ENCODE measurements at places on chromosomes 16 and 17. TPM values are rescaled to one million over a fixed set of nuclear protein-coding genes. Genes with fewer than 3 reads are reported as not detected.
A peak's percentile ranks its signal among the peaks of the same experiment; 100 is the strongest.

Gene TMEM238L
- total RNA-seq, result not detected

Gene TP53TG3B
- total RNA-seq, result not detected

Gene NATD1
- 3.2 TPM for total RNA-seq

Gene TOB1
- total RNA-seq, result 99.0 TPM

GRCh38 chr17:65523853-65524664 lies 37.4 kb downstream of the AXIN2 start:
- peak overlapping the region; percentile 62 for H3K4me3 ChIP-seq
- peak; percentile 16 for DNase-seq
- H3K36me3 ChIP-seq, result peaks cover 21% of the 10 kb centered on the region
- H3K27ac ChIP-seq, result peak overlapping the region; percentile 91
- peaks cover 23% of the 10 kb centered on the region for H3K27me3 ChIP-seq

- no peaks in the 10 kb centered on the region for H3K36me3 ChIP-seq
- no peaks in the 10 kb centered on the region for H3K4me1 ChIP-seq
- H3K27me3 ChIP-seq, result peaks cover 1% of the 10 kb centered on the region
Observed at GRCh38 chr17:28528327-28529012, 22.3 kb downstream of the FOXN1 start.

DNA sequence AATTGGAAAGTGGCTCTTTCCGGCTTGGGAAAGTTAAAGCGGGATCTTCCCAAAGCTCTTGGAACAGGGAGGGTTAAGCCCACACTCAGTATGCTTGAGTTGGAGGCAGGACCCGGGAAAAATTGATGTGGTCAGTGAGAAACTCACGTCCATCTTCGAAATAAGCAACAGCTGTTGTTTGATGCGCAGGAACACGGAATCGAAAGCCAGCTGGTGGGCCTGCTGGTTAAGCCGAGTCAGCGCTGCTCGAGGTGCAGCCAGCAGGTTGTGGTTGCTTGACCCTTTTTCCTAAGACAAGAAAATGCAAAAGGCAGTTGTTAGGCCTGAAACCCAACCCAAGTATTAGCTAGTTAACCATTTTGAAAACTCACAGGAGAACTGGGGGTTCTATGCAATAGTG lies 49.4 kb downstream of the COG7 start:
- no peak overlapping the region for H3K27ac ChIP-seq
- DNase-seq, result no peak
- H3K27me3 ChIP-seq, result no peaks in the 10 kb centered on the region
- H3K4me1 ChIP-seq, result no peaks in the 10 kb centered on the region

DNA sequence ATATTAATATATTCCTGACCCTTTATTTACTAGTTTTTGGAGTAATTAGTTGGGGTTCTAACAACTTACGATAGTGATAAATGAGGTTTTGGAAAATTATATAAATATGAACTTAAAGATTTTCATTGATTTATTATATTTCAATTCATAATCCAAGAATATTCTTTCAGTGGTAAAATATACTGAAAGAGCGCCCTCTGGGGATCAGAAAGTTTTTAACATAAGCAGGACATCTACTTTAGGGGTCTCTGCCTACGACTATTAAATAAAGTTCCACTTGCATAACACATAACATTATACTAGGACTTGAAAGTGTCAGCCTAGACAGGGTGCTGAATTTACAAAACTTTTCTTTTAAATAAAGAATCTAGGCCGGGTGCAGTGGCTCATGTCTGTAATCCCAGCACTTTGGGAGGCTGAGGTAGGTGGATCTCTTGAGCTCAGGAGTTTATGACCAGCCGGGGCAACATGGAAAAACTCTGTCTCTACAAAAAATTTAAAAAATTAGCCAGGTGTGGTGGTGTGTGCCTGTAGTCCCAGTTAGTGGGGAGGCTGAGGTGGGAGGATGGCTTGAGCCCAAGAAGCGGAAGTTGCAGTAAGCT lies 15.6 kb downstream of the RFWD3 start:
- peaks cover 29% of the 10 kb centered on the region for H3K4me1 ChIP-seq
- peaks cover 50% of the 10 kb centered on the region for H3K36me3 ChIP-seq
- DNase-seq, result peak; percentile 20

DNA sequence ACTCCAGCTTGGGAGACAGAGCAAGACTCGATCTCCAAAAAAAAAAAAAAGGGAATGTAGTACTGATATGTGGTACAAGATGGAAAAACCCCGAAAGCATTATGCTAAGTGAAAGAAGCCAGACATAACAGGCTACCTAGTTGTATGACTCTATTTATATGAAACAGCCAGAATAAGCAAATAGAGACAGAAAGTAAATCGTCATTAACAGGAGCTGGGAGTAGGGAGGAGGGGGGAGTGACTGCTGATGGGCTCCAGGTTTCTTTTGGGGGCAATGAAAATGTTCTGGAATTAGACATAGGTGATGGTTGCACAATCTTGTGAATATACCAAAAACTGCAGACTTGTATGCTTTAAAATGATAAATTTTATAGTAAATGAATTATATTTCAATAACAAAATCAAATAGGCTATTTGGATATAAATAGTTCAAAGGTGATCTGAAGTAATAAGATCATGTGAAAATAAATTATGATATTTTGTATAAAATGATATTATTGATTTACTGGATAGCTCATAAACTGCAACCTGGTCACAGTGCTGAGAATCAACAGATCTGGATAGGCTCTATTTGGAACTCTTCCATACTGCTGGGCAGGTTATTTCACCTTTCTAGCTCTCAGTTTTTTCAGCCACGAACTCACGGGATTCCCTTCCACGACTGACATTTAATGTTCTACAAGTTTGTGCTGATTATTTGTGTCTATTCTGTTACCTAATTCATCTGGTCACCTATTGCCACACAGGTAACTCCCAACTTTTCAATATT lies 27.1 kb downstream of the ZNF652 start:
- H3K4me3 ChIP-seq, result no peak overlapping the region
- H3K36me3 ChIP-seq, result peaks cover 12% of the 10 kb centered on the region
- peaks cover 5% of the 10 kb centered on the region for H3K27me3 ChIP-seq
- peaks cover 21% of the 10 kb centered on the region for H3K4me1 ChIP-seq
- H3K27ac ChIP-seq, result no peak overlapping the region
